ENCODE measurements at places on chromosomes 2 and 18.

DNA sequence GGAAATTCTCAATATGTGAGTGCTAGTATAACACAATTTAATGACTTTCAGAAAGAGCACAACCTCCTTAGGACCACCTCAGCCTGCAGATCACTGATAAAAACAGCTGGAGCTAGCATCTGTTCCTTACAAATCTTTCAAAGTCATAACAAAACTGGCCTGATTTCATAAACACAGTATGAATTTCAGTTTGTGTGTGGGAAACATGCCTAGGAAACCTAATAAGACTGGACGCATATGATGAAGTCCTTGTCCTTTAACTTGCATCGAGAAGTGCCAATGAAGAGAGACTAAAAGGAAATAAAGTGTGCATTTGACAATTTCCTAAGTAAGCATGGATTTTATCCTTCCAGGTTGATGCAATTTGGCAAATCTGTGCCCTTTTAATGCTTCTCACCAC, 74.1 kb upstream of the KLHL14 start:
- DNase-seq = no peak

DNA sequence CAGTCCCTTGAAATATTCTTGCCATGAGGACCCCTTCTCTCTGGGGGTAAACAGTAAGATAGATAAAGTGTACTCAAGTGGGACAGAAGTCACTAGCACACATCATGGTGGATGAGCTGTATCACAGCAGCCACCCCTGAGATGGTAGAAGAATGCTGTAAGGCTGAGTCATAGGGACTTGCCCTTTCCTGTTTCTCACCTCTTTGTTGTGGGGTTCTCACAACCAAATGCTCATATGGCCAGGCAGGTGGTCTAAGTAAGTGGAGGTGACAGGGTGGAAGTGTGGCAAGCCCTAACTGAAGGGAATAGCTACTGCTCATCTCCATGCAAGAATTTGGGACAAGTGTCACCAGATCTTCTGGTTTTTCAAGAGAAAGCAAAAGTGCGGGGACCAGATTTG, 202.7 kb upstream of the SLC14A2 start:
- no peak for DNase-seq

DNA sequence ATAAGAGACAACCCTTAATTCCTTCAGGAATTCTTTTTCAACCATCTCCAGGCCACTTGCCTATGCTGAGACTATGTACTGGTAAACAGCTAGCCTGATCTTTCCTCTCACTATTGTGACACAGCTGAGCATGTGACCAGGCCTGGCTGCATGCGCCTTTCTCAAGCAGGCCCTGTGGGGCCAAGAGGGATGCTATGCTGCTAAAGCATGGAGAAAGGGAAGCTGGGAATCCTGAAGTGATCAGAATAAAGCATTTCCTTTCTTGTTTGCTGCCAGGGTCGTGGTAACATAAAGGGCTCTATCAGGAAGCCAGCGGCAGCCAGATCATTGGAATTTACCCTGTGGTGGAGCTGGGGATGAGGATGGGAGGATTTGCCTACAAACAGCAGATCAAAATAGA, 29.8 kb upstream of the LCLAT1 start:
- DNase-seq = no peak

DNA sequence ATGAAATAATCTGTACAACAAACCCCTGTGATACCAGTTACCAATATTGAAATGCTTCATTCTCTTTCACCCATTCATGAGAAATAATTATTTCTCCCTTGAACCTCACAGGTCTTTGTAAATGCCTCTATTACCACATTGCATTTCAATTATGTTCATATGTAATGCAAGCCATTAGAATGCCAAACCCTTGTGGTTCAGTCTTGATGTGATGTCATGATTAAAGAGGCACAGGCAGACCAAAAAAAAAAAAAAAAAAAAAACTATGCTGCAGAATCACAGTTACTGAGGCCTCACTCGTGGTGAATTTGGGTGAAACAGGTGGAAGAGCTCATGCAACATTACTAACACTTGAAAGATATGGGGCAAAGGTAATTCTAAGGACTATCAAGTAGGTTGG, 9.4 kb upstream of the EPG5 start:
- no peak for DNase-seq

- DNase-seq = no peak
Measured at GRCh38 chr2:40658941-40659340, 207.1 kb upstream of the SLC8A1 start.

DNA sequence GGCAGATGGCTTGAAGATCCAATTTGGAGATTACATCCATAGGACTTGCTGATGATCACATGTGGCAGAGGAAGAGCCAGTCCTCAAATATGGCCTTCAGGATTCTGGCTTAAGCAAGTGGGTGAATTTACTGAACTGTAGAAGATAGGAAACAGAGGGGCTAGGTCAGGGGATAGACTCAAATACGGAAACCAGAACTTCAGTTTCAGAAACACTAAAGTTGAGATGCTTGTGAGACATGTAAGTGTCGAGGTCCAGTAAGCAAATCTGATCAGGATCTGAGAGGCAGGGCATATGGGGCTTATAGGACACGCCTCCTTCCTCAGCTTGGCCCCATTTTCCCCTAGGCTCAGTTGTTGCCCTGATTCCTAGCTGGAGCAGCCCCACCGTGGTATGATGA, 107.7 kb downstream of the LBH start:
- DNase-seq = peak; percentile 45

DNA sequence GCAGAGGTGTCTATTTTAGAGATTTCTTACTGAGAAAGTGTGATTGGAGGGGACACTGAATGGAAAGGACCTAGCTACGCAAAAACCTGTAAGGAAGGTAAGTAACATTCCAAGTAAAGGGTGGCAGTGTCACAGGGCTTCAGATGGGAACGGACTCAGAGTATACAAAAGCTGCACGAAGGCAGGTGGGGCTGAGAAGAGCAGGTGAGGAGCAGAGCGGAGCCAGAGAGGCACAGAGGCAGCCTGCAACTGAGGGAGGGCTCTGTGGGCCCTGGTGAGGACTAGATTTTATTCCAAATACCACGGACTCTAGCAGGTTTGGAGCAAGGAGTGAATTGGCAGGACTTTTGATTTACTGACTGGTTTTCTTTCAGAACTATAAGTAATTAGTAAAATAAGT, 331.3 kb upstream of the PKDCC start:
- DNase-seq = no peak

- DNase-seq = no peak
Measured at GRCh38 chr18:79204889-79205807, 136.0 kb downstream of the ATP9B start.

GRCh38 chr2:232338759-232339106, 39.8 kb upstream of the ALPP start:
- DNase-seq = no peak

DNA sequence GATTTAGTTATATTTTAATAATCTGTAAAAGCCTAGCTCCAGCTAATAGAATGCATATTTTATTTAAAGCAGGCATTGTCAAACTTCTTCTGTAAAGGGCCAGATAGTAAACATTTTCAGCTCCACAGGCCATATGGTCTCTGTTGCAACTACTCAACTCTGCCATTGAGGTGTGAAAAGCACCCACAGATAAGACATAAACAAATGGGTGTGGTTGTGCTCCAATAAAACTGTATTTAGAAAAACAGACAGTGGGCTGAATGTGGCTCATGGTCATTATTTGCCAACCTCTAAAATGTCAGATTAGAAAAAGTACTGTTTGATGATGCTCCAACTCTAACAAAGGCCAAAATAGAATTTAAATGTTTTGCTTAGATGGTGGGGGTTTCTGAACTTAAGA, 519.9 kb downstream of the RNF144A start:
- DNase-seq = no peak

DNA sequence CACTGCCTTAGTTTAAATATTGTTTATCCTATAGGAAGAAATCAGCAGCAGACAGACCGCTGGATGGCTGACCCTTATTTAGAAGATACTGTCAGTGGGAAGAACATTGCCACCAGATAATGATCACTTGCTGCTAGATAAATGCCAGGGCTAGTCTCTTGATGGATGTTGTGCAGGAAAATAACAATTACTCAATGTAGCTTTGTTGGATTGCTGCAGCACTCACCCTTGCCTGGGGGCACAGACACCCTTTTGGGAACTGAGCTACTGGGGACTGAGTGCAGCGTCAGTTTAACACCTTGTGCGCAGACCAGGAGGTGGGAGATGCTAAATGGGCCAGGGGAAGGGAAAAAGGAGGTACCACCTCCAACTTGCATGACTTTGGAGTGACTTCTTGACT, 64.2 kb upstream of the CAPN13 start:
- no peak for DNase-seq

- no peak for DNase-seq
Measured at GRCh38 chr2:67904566-67904965, 158.2 kb downstream of the C1D start.

DNA sequence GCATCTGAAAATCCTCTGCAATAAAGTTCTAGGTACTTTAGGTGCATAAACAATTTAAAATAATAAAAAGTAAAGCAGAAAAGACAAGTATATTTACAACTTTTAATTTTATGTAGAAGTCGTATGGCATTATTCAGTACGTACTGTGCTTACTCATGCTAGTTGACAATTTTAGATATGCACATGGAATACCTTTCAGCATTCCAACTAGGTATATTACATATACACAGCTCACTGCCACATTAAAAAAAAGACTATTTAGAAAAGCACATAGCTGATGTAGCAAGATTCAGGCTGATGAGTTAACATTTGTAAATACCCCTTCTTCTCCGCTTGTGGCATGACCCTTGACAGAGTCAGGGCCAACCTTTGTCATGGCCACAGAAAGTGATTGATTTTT, 171.2 kb downstream of the FBXO15 start:
- DNase-seq = no peak

GRCh38 chr2:226334981-226335720, 464.5 kb downstream of the IRS1 start:
- DNase-seq = no peak

DNA sequence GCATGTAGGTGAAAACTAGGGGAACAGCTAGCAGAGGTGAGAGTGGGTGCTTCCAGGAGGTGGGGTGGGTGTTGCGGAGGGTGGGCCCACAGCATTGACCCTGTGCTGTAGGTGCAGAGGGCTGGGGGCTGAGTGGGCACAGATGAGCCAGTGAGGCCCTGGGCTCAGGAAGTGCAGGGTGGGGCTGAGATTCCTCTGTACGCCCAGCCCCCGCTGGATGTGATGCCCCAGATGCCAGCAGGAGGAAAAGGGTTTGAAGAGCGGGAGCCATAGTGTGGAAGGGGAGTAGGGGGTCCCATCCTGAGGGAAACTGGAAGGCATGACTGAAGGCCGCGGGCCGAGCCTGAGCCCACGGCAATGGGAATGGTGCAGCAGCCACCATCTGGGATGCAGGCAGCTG, 14.1 kb upstream of the OTOS start:
- no peak for DNase-seq

GRCh38 chr2:8488001-8488738, 193.7 kb upstream of the ID2 start:
- no peak for DNase-seq

DNA sequence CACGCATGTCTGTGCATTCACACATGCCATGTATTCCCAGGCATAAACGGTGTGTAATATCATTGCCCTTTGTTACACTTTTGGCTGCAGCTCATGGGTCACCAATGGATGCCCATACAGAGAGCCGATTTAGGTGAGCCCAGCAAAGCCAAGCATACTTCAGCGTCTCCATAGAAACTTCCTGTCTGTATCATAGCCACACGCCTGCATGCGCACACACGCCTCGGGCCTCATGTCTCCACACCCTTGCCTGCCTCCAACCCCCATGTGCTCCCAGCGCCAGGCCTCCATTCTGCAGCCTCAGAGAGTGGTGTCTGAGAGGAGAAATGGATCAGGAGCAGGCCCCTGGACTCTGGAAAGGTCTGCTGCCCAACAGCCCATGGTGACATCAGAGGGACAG, 33.5 kb upstream of the SELENOI start:
- no peak for DNase-seq

GRCh38 chr2:230895536-230896345, 29.3 kb downstream of the GPR55 start:
- DNase-seq = no peak

- no peak for DNase-seq
Measured at GRCh38 chr2:37523814-37524362, 147.6 kb downstream of the CDC42EP3 start.

- DNase-seq = no peak
Measured at GRCh38 chr2:74552914-74553811, 579 bp downstream of the LOXL3 start.

GRCh38 chr18:51998711-51999110, 341.3 kb upstream of the DCC start:
- DNase-seq = no peak

GRCh38 chr2:10665833-10666232, 23.9 kb downstream of the NOL10 start:
- DNase-seq = no peak

- peak; percentile 59 for DNase-seq
Measured at GRCh38 chr2:46490521-46491141, 11.3 kb downstream of the TMEM247 start.

DNA sequence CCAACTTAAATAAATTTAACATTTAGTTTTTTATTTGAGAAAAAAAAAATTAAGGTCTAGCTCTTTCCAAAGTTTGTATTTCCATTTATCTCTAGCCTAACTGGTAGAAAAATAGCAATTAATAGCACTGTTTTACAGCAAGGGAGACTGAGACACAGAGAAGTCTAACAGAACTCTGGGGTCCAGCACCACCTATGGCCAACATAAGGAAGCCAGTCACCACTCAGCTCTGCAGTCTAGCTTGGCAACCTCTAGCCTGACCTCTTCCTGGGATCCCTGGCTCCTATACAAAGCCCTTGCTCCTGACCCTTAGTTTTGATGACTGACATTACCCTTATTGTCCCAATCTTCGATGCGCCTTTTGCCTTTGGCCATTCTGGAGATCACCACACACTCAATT, 114.1 kb upstream of the TLK1 start:
- DNase-seq = no peak

GRCh38 chr2:154960802-154961583, 262.5 kb downstream of the KCNJ3 start:
- DNase-seq = no peak

GRCh38 chr2:202031246-202031951, 2.3 kb upstream of the FZD7 start:
- no peak for DNase-seq

DNA sequence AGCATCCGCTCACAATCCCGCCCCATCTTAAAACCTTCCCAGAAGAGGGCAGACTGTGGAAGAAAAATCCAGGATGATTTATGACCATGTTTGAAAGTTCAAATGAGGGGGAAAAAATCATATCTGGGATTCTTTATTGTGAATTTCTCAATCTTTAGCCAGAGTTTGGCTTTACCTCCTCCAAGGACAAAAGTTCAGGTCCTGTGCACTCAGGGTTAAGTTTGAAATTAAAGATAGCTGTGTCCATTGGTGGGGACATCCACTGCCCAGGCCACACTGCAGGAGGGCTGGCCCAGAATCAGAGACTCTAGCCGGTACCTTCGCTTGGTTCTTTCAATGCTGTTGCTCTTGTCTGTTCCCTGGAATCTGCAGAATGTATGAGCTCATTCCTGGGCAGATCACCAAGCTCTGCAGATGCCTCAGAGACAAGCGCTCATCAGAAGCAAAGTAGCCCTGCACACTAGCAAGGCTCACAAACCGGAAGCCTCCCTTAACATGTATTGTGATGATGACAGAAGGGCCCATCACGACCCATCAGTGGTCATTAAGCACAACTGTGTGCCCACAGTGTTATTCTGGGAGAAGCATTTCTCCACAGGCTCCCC, 375.3 kb upstream of the KLHL29 start:
- no peak for DNase-seq
